Testis (tissue), 5 donors: ENCODE measurements at places on chromosomes 2 and 18.

DNA sequence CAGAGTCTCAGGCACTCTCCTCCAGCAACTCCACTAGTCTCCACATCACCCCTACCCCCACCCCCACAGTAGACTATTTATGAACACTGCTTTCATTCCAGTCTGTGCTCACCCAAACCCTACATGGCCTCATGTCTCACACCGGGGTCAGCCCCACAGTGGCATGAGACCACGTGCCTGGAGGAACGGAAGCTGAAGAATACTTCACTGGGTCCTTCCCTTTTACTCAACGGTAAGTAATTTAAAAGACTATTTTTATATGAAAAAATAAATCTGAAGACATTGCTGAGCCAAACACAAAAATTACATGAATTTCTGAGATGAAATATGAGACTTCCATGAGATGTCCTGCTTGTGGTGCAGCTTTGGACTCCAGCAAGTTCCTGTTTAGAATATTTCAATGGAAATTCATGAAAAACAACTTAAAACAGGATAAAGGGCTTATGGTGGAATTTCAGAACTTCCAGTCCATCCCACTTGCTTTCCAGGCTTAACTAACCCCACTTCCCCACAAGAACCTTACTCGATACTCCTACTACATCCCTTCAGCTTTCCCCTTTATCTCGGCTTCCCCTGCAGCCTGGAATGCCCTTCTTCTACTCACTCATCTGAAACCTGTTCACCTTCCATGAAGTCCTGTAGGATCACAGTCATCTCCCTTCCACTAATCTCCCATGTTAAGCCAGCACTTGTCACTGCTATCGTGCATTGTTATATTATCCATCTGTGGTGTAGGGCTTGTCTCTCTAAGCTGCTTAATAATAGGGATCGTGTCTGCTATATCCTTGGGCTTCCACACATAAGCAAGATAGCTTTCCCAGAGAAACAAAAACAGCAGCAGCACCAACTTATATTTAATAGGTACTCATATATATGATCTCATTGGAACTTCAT is 47.9 kb downstream of the SLC14A1 start:
- DNase-seq, result no peak

DNA sequence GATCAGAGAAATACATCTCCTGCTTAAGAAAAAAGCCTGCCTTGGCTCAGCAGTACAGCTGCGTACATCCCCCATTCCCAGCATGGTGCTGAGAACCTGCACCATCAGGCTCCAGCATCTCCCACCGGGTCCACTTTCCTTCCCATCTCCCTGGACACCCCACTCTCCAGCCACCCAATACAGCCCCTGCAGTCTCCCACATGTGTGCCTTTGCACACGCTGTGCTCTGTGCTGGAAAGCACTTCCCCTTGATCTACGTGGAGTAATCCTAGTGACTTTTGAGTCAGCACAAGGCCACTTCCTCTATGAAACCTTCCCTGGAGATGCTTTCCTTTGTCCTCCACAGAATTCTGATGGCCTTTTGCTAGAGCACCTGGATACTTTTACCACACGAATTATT is 17.0 kb downstream of the STAT1 start:
- no peak for DNase-seq

- DNase-seq, result no peak
Measured at GRCh38 chr2:127357591-127357990, 30.2 kb downstream of the MAP3K2 start.

DNA sequence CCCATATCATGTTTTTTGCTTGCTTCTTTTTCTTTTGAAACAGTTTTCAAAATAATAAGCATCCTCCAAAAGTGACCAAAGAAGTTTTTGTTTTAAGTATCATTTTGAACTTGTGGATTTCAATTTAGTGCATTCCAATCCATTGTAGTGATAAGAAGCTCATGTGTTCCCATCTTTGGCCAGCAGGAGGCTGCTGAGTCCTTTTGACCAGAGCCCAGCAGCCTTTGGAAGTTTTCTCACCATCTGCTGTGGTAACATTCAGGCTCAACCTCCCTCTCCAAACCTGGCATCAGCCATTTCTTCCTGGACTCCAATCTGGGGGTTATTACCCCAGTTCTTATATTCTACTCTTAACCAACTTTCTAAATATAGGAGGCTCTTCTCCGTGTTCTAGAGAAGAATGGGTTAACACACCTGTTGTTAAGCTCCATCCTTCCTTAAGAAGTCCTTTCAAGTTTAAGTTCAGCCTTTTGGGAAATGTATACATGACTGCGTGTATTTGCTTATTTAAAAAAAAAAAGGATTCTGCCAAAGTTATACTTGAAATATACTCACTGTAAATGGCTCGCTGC is 39.0 kb upstream of the MAL start:
- DNase-seq, result peak; percentile 82

DNA sequence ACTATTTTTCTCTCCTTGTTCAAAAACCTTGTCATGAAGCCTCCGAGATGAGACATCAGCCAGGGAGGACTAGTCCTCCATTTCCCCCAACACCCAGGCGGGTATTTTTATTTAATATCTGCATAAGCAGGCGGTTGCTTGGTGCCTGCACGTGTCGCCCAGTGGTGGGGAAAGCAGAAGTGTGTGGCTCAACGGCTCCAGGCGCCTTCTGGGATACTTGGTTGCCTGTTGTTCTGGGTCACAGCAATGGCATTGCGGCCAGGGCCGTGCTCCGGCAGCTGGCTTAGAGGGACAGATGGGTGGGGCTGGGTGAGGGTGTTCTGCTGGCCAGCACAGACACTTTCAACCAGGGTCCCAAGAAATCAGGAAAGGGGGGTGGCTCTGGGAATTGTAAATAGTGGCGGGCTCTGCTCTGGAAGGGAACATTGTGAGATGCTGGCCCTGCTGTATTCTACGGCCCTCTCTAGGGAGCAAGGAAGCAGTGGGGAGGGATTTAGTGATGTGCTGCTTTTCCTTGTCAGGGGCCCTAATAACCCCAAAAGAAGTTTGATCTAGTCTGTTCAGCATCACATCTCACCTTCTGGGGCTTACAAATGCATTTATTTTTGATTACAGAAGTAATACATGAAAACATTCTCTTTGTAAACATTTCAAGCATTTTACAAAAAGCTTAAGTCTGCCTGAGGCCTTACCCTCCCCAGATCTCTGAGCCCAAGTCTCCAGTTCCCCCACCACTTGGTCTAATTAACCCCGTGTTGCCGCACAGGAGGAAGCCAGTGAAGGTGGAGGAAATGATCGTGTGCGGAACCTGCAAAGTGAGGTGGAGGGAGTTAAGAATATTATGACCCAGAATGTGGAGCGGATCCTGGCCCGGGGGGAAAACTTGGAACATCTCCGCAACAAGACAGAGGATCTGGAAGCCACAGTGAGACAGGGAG is 1.1 kb downstream of the VAMP8 start:
- DNase-seq, result peak; percentile 41

- no peak for DNase-seq
Measured at GRCh38 chr18:11179959-11180519, 30.7 kb upstream of the PIEZO2 start.

DNA sequence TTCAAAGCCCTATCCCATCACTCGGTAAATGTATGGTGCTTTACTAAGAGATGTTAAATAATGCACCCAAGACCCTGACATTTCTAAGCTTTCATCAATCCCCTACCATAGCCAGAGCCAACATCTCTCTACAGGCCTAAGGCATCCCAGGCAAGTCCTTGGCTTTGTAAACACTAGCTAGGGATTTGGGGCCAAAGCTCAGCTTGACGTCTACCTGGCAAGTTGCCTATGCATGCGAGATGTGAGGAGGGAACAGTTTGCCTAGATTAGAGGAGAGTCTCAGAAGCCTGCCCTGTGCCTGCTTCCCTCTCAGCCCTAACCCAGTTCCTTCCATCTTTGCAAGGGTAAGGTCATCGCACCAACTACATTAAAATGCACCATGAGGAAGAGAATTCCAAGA is 221.5 kb upstream of the NCKAP5 start:
- DNase-seq, result no peak

DNA sequence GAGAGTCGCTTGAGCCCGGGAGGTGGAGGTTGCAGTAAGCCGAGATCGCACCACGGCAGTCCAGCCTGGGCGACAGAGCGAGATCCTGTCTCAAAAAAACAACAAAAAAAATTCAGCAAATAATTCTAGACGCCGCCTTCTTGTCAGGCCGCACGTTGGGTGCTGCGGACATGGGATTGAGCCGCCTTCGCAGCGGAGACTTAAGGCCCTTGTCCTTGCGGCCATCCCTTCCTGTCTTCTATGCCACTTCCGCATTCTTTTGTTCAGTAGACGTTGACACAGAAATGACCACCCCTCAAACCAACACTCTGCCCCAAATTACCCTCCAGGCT is 15.8 kb downstream of the PTPN18 start:
- peak; percentile 44 for DNase-seq
